HT1080 (cell line): ENCODE measurements at places on chromosomes 6 and 20.
A peak's percentile ranks its signal among the peaks of the same experiment; 100 is the strongest.

DNA sequence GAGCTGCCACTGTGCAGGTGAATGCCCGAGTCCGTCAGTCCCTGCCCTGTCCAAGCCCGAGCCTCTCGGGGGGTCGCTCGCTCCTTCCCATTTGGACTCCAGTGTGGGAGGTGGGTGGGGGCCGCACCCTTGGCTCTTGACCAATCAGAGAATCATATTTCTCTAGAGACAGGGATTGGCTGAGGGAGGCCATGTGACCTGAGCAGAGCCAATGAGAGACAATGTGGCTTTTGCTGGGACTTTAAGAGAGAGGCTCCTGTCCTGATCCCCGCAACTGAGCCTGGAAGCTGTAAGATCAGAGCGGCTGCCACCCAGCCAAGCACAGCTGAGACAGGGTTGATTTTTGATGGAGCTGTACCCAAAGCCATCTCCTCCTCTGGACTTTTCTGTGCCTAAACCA lies 199.3 kb downstream of the TFAP2C start:
- DNase-seq: no peak

DNA sequence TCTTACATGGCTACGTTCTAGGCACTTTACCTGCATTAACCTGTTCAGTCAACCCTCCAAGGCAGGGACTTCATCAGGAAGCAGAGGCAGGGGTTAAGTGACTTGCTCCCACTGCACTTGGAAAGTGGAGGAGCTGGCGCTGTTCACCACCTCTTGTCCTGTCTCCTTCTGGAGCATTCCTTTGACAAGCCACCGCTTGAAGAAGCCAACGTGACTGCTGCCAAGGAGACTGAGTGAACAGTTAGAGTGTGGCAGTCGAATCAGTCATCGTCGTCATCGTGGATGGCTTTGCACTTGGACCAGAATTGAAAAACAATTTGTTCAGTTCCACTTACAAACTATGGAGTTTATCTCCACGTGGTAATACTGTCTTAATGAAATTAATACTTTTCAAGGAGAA lies 60.9 kb downstream of the TULP4 start:
- no peak for DNase-seq

DNA sequence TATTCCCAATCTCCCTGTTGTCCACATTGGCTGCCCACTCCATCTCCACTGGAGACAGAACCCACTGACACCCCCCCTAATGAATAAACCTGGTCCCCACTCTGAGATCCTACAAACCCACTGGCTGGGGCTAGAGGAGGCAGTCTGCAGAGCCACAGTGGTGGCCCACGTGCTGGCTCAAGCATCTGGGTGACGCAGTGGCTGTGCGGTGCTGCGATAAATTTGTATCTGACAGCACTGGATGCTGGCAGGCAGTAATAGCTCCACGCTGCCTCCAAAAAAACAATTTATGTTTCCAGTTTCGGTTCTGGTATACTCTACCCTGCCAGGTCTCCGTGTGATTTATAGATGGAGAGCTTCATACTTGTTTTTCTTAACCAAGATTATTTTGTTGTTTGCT lies 87.1 kb upstream of the SYNDIG1 start:
- DNase-seq: no peak

DNA sequence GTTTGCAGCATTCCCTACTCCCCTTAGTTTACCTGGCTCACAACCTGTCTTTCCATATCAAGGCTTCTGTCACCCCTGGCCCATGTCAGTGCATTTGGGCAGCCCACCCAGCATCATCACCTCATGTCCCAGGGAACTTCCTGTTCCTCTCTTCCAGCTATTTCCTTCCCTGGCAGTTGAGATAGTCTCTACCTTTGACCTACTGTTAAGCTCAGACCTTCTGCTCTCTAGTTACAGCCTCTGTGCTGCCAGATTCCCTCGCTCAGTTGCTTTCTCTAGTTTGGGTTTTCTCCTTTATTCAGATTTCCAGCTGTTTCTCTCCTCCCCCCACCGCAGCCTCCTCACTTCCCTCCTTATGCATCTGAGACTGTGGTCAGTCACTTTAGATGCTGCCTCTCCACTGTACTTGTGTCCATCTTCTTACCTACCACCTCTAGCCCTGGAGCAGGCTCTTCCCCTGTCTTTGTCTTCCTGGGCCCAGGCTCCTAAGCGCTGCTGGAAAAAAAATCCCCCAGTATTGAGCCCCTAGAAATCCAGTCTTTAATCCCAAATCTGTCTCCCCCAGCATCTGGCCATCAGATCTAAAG lies 16.3 kb downstream of the PTPN1 start:
- DNase-seq: no peak

GRCh38 chr6:37083243-37084138 lies 78.0 kb downstream of the FGD2 start:
- DNase-seq: no peak

DNA sequence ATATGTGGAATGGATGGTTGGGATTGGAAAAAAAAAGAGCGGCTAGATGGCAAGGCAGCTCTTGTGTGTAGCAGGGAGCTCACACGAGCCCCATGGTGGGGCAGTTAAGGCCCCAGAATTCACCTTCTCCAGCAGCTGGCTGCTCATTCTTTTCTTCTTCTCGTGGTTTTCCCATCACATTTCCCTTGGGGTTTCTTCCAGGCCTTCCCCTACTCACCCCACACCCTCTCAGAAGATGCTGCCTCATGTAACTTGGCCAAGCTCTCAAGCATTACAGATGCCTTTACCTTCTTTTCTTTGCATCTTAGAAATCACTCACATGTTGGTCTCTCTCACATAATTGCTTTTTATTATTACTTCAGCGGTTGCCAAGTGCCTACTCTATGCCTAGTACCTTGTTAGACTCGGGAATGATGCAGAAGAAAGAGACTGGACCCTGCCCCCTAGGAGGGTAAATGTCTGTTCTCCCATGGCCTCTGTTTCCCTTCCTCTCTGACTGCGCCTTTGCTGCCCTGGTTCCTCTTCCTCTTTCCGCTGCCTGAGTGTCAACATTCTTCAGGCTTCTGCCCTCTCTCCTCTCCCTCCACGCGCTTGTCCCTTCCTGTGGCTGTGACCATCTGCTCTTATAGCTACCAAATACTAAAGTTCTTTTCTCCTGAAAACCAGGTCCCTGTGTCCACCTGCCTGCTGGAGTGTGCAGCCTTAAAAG lies 28.6 kb downstream of the PPARD start:
- DNase-seq: no peak

DNA sequence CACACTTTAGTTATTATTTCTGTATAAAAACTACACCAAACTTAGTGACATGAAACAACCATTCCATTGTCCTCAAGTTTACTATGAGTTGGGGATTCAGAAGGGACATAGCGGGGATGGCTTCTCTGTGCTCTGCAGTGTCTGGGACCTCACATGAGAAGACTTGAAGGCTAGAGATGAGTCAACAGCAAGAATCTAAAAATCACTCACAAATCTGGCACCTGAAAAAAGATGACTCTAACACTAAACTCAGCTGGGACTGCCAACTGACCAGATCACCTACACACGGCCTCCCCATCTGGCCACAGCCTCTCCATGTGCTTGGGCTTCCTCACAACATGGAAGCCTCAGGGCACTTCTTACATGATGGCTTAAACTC lies 63.0 kb upstream of the EYA2 start:
- no peak for DNase-seq

DNA sequence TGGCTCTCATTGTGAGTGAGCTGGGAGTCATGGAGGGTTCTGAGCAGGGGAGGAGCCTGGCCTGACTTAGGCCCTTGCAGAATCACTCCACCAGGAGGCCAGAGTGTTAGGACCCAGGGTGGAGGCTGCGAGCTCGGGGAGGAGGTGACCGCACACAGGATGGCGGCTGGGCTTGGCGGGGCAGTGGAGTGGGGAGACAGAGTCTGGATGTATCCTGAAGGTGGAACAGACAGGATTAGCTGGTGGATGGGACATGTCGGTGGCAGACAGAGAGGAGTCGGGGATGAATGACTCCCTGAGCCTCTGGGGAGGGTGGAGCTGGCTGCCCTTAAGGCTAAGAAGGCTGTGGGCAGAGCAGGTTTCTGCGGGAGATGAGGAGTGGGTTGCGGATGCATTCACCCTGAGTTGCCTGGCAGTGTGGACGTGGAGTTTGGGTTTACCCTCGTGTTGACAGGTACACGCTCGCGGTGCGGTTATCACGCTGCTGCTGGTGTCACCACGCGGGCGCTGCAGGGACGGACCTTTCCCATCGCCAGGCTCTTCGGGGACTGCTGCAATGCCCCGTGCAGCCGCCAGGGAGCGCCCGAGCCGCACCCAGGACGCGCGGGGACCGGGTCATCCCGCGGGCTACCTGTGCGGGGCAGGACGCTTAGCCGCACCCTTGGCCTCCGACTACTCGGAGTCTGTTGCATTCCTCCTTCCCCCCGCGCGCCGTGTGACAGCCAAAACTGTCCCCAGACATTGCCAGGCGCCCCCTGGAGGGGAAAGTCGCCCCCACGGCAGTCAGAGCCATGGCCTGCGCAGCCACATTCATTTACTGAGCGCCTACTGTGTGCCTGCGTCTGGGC lies 43.0 kb upstream of the PTGIS start:
- DNase-seq: peak; percentile 61

GRCh38 chr20:62665826-62666735 lies 23.8 kb downstream of the SLCO4A1 start:
- no peak for DNase-seq

DNA sequence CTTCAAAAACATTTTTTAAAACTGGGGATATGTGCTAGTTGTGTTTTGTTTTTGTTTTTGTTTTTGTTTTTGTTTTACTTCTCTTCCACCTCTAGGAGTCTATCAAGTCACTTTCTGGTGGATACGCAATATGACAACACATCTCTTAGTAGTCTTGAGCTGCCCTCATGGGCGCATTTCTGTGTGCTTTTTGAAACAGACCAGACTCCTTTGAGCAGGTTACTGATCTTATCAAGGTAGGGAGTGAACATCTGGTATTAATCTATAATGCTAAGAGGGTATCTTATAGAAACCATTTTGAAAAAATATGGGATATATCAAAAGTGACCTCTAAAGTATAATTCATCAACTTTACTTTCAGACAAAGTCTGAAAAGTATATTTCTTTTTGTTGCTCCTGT lies 56.2 kb downstream of the PKIB start:
- DNase-seq: no peak

DNA sequence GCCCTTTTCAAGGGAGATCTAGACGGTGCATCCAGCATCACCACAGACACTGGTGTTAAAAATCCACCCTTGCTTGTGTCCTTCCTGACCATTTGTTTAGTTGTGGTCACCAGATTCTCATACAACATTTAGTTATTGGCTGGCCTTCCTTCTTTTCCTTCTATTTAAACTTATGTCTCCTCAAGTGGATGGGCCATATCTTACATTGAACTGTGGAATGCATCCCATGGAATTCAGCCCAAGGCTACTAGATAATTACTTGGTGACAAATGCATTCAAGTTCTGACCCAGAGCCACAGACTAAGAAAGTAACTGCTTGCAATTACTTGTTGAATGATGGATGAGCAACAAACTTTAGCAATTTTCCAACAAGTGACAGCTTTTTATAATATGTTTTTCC lies 198.9 kb upstream of the SSTR4 start:
- no peak for DNase-seq

DNA sequence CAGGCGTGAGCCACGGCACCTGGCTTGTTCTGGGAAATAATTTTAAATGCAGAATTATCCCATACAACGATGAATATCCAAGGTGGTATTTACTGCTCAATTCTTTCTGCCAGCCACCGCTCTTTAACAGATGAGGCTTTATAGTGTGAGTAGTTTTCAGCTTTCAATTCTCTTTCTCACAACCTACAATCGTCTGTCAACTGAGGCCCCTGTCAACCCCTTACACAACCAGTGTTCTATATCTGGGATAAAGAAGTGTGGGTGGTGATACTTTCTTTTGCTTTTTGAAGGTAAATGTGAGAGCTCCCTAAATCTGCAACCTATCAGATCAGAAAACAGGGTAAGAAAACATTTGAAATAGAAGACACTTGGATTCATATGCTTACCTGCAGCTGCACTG lies 22.5 kb downstream of the STAU1 start:
- DNase-seq: no peak

GRCh38 chr20:20405623-20406022 lies 37.7 kb downstream of the INSM1 start:
- DNase-seq: no peak

- no peak for DNase-seq
Measured at GRCh38 chr6:33663727-33664449, 42.8 kb downstream of the ITPR3 start.

- peak; percentile 78 for DNase-seq
Measured at GRCh38 chr20:63740627-63741353, 1.2 kb downstream of the SLC2A4RG start.

- DNase-seq: no peak
Measured at GRCh38 chr6:140063021-140063399, 688.6 kb upstream of the CITED2 start.

GRCh38 chr6:129448965-129449364 lies 261.0 kb downstream of the ARHGAP18 start:
- no peak for DNase-seq

- DNase-seq: no peak
Measured at GRCh38 chr6:2385471-2385983, 140.1 kb upstream of the GMDS start.

- no peak for DNase-seq
Measured at GRCh38 chr20:44891826-44892225, 6.3 kb downstream of the YWHAB start.

GRCh38 chr6:163777716-163778115 lies 363.2 kb downstream of the QKI start:
- no peak for DNase-seq

- DNase-seq: no peak
Measured at GRCh38 chr6:129661536-129662405, 48.2 kb downstream of the ARHGAP18 start.

- no peak for DNase-seq
Measured at GRCh38 chr6:37600312-37600916, 97.3 kb downstream of the MDGA1 start.

GRCh38 chr6:126064748-126065401 lies 78.5 kb downstream of the TRMT11 start:
- no peak for DNase-seq

GRCh38 chr6:105091140-105091829 lies 88.5 kb downstream of the POPDC3 start:
- no peak for DNase-seq

GRCh38 chr6:168607272-168608112 lies 166.5 kb downstream of the SMOC2 start:
- DNase-seq: no peak

DNA sequence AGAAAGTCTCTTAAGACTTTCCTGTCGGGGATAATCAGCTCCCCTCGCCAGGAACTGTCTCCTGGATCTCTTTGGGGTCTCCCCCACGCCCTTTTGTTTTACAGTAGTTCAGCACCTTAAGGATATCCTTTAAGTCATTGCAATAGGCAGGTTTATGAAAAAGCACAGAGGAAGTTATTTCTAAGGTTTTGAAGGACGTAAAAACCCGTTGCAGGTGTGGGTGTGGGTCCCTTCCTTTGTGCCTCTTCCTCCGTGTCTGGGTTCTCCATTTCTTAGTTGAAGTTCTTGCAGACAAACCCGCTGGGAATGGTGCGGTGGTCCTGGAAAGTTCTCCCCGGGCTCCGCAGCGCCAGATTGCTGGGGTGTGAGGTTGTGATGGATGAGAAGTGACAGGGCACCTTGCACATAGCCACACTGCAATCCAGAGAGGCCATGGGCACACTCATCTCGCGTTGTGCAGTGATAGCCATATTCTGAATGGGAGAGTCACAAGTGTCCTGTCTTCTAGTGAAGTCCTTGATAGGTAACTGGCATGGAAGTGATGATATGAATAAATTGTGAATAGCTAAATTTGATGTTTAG lies 65.2 kb downstream of the GTF2H5 start:
- no peak for DNase-seq
